Dorsolateral prefrontal cortex (tissue), 122 donors: ENCODE measurements at places on chromosomes 4 and X. TPM values are rescaled to one million over a fixed set of nuclear protein-coding genes. Genes with fewer than 3 reads are reported as not detected.

STPG2 gene
- total RNA-seq: 2.2 TPM

ESX1 gene
- total RNA-seq: not detected

ZFYVE28 gene
- total RNA-seq: 53.0 TPM

SHOX gene
- total RNA-seq: not detected

TCEAL3 gene
- 76.1 TPM for total RNA-seq

P2RY4 gene
- 0.41 TPM for total RNA-seq

HSD17B13 gene
- 0.95 TPM for total RNA-seq

FGF16 gene
- total RNA-seq: not detected

DCAF8L2 gene
- total RNA-seq: not detected

RASGEF1B gene
- 19.2 TPM for total RNA-seq

MTTP gene
- 1.1 TPM for total RNA-seq

ARL13A gene
- total RNA-seq: not detected

GATA1 gene
- not detected for total RNA-seq

TSPAN6 gene
- total RNA-seq: 10.2 TPM

UGT2A1 gene
- not detected for total RNA-seq

MRPS18C gene
- total RNA-seq: 46.6 TPM

FRG2 gene
- not detected for total RNA-seq

PRICKLE3 gene
- total RNA-seq: 5.0 TPM

BMP2K gene
- total RNA-seq: 60.4 TPM

SPANXN3 gene
- not detected for total RNA-seq

ZNF711 gene
- total RNA-seq: 24.8 TPM

TRIM75 gene
- total RNA-seq: not detected

UNC5C gene
- 39.3 TPM for total RNA-seq

SSX4B gene
- not detected for total RNA-seq

CLIC2 gene
- total RNA-seq: 4.3 TPM

KIT gene
- total RNA-seq: 14.9 TPM

TKTL1 gene
- total RNA-seq: 1.3 TPM

BMP3 gene
- 1.3 TPM for total RNA-seq

BEX5 gene
- total RNA-seq: 105 TPM

TMEM47 gene
- total RNA-seq: 18.2 TPM

RTL9 gene
- 0.40 TPM for total RNA-seq

LGI2 gene
- 5.2 TPM for total RNA-seq

TLR6 gene
- total RNA-seq: 7.3 TPM

HPRT1 gene
- total RNA-seq: 119 TPM

ZMYM3 gene
- 38.3 TPM for total RNA-seq

MAGEC1 gene
- total RNA-seq: not detected

TLR3 gene
- total RNA-seq: 2.9 TPM

CYSLTR1 gene
- 0.87 TPM for total RNA-seq

GNRHR gene
- total RNA-seq: not detected

CXCL5 gene
- total RNA-seq: 1.4 TPM

COPS4 gene
- 45.5 TPM for total RNA-seq

AKAP4 gene
- not detected for total RNA-seq

RASL11B gene
- total RNA-seq: 16.1 TPM

TRIML2 gene
- total RNA-seq: not detected

SMR3A gene
- total RNA-seq: not detected

ODAPH gene
- 0.97 TPM for total RNA-seq

PLAC1 gene
- total RNA-seq: not detected
